Stimulated activated CD4-positive, alpha-beta T cell treated with anti-CD3 and anti-CD28 coated beads, Interleukin-1b, Interleukin-23, amount 100 ng/mL, for 48 hours (primary cell): ENCODE measurements at places on chromosomes 3 and 15.

GRCh38 chr3:162007722-162008121 lies 511.1 kb downstream of the OTOL1 start:
- DNase-seq: no peak

DNA sequence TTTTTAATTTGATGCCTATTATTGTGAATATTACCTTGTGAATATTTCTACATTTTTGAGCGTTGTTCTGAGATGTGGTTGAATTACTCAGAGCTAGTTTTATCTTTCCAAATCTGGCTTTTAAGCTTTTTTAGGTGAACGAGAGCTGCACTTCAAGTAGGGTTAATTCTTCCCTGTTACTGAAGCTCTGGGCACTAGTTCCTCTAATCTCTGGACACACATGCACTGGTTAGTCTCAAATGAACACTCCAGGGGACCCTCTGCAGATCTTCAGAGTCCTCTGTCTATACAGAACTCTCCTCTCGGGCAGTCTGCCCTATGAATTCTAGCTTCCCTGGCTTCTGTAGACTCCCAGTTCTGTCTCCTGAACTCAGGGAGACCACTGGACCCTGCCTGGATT lies 237.5 kb upstream of the TBC1D5 start:
- no peak for DNase-seq

GRCh38 chr3:127905556-127905955 lies 9.5 kb upstream of the KBTBD12 start:
- DNase-seq: no peak

DNA sequence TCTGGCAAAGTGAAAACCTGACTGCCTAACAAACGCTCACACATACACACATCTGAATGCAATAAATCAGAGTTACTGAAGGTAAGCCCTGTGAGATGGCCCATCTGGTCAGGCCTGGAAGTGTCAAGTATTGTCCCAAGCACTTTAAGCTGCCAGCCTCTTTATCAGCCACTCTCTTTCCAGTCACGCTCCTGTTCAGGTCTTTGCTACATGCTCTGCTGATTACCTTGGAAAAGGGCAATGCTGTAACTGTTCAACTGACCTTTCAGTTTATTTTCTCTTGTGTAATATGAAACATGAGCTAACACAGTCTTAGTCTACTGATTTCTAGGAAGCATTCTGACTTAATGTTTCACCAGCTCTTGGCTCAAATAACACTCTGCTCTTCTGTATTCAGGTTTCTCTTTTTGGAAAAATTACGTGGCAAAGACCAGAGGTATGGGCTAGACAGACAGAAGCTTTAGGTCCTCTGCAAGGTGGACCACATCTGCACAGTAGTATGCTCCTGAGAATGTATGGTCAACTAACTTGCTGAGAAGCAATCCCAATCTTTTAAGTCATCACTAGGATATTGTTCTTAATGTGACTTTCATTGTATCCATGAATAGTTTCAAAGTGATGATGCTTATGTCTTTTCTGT lies 44.5 kb downstream of the GBE1 start:
- DNase-seq: no peak

DNA sequence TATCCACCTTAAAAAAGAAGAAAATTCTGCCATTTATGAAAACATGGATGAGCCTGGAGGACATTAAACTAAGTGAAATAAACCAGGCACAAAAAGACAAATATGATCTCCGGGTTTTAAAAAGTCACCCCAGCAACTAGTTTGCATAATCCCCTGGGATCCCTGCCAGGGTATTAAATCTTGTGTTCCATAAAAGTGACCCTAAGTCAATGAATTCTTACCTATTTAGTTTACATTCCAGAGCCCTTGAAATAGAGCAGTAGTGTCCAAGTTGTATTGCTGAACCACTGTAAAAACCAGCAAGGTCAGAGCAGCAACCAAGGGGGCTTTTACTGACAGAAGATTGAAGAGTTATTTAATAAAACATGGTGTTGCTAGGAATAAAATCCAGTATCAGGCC lies 716.8 kb upstream of the BCHE start:
- DNase-seq: no peak

DNA sequence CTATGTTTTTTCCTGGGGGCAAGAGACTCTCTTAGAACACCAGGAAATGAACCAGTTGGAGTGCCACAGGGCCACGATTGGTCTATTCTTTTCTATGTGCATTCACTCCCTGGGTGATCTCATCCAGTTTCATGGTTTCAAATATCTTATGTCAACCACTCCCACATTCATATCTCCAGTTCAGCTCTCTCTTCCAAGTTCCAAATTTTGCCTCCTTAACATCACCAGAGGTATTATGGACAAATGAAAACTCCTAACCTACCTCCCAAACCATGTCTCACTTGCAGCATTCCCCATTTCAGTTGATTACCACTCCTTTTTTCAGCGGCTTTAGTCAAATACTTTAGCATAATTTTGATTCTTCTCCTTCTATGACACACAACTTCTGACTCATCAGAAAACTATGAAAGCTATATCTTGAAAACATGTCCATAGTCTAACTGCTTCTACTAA lies 203.1 kb upstream of the SEMA6D start:
- DNase-seq: no peak

- peak; percentile 50 for DNase-seq
Observed at GRCh38 chr3:142929109-142929508, 34.4 kb downstream of the PAQR9 start.
